GM06990 (cell line): ENCODE measurements at places on chromosomes 6 and 20.

DNA sequence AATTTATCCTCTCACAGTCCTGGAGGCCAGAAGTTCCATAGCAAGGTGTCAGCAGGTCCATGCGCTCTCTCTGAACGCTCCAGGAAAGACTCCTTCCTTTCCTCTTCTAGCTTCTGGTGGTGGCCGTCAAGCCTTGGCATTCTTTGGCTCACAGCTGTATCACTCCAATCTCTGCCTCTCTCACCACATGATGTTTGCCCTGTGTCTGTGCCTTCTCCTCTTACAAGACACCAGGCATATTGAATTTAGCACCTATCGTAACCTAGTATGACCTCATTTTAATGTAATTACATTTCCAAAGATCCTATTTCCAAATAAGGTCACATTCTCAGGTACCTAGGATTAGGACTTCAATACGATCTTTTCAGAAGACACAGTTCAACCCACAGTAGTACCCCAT, 428.5 kb downstream of the CD83 start:
- no peak for DNase-seq

- no peak for DNase-seq
Measured at GRCh38 chr20:47781632-47782031, 3.6 kb downstream of the SULF2 start.

- no peak for DNase-seq
Measured at GRCh38 chr6:25017486-25017885, 81.7 kb upstream of the RIPOR2 start.

DNA sequence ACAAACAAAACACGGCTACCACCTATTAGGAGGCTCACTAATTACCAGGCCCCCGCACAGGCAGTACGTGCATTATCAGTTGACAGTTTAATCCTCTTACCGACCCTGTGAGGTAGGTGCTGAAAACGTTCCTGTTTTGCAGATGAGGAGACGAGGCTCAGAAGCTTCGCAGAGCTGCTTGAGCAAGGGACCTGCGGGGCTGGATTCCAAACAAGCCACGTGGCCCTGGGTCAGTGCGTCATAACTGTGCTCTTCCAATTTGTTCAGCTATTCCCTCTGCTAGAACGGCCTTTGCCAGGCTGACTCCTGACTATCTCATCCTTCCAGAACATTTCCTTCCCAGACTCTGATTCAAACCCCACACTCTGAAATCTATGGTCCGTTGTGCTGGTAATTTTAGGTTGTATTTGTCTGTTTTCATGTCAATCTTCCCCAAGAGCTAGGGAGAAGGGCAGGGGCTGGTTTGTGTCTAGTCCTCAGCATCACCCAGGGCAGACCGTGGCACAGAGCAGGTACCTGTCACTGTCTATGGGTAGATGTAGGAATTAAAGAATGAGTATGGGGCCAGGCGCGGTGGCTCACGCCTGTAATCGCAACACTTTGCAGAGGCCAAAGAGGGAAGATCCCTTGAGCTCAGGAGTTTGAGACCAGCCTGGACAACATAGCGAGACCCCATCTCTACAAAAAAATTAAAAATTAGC, 28.8 kb upstream of the TLDC2 start:
- DNase-seq = no peak

DNA sequence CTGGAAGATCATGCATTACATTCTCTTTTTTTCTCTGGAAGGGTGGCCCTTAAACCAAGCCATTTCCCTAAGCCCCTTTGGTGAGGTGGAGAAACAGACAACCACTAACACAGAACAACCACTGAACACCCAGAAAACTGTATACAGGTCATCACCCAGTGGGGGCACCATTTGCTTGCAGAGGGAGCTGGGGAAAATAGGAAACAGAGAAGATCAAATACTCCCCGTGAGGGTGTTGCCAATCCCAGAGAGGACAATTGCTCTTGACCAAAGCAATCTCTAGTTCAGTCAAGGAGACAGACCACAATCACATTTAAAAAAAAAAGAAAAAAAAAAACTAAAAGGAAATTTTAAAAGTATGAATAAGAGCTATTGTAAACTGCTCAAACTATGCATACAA, 865 bp upstream of the DAAM2 start:
- no peak for DNase-seq

GRCh38 chr6:87623248-87623647, 33.3 kb downstream of the ORC3 start:
- no peak for DNase-seq
